ENCODE measurements at places on chromosomes 7 and 10. TPM values are rescaled to one million over a fixed set of nuclear protein-coding genes. Genes with fewer than 3 reads are reported as not detected.

Gene MINDY4
- 3.5 TPM for total RNA-seq

- no peak for DNase-seq
These were observed 123.9 kb downstream of the ZMIZ1 start for GRCh38 chr10:79192677-79193003.

Gene HOXA10
- total RNA-seq: not detected

DNA sequence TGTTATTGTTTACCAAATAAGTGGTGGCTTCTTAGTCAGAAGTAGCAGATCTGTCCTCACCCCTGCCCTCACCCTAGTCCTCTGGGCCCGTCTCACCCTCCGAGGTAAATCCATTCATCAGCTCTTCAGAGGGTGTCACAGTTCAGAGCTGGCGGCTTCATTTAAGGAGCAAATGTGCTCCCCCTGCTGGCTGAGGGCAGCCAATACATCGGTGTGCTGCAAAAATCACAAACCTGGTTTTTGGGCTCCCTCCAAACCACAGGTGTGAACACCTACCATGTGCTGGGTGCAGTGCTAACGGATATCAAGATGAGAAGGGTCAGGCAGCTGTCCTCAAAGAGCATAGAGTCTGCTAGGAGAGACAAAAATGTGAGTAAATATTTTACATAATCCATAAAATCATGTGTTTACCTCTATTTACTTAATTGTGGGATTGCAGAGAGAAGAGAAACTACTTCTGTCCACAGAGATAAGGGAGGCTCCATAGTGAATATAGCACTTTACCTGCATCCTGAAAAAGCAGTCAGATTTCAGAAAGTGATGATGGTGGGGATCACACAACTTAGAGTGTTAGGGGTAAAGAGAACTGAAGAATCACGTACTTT is 15.5 kb upstream of the CRTAC1 start:
- DNase-seq: peak; percentile 79

GRCh38 chr10:68492118-68492517 is 20.3 kb upstream of the DNA2 start:
- DNase-seq: no peak

Gene ATOH7
- not detected for total RNA-seq

Data from Right ventricle myocardium inferior (tissue), 1 donor.